ENCODE measurements at places on chromosomes 7 and 10.

DNA sequence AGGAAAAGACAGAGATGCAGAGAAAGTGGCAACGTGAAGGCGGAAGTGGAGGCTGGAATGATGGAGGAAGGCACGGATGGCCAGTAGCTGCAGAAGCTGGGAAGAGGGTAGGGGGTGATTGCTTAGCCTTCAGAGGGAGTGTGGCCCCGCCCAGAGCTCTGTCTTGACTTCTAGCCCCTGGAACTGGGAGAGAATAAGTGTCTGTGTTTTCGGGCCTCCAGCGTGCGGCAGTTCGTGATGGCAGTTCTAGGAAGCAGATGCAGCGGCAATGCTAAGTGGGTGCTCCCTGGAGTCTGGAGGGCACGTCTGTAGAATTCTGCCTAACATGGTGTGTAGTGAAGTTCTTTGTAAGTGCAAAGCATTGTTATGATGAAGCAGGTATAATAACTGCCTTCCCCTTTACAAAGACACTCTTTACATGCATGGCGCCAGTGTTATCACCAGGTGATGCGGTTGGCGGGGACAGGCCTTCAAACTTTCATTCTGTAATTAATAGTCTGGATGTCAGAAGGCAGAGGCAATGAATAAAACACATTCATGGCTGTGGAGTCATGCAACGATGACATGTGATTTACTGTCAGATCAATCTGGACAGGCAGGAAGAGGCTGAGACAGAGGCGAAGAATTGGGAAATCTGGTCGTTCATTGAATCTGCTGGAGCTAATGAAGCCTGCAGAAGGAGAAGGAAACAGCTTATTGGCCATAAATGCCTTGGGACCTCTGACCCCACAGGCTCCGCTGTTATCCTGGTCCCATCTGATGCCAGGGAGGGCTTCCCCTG is 228.6 kb downstream of the GLRX3 start:
- no peak for DNase-seq

- no peak for DNase-seq
Measured at GRCh38 chr7:100373261-100373831, at the start of gene PILRA. PILRA (plus strand) TSS chr7:100373487; CDS start chr7:100373657, 170 bp downstream.

GRCh38 chr7:22406715-22407114 is 49.8 kb upstream of the RAPGEF5 start:
- DNase-seq, result no peak

DNA sequence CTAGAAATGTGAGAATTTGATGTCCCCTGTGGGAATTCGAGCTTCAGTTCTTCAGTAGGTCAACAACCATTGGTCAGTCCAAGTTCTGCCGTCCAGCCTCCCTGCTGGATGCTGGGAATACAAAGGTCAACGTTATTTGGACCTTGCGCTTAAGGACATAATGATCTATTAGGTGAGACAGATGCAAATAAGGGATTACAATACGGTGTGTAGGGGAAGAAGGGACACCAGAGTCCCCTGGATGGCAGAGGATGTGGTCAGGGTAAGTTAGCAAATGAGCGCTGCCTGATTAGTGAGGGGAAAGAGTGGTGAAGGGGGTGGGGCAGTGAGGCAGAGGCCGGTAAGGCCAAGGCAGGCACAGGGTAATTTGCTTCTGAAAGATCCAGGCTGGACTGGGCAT is 16.2 kb downstream of the CCNY start:
- DNase-seq, result peak; percentile 41

- DNase-seq, result no peak
Measured at GRCh38 chr7:25116621-25117020, 8.4 kb downstream of the CYCS start.

GRCh38 chr10:44920252-44920651 is 9.1 kb downstream of the TMEM72 start:
- no peak for DNase-seq

DNA sequence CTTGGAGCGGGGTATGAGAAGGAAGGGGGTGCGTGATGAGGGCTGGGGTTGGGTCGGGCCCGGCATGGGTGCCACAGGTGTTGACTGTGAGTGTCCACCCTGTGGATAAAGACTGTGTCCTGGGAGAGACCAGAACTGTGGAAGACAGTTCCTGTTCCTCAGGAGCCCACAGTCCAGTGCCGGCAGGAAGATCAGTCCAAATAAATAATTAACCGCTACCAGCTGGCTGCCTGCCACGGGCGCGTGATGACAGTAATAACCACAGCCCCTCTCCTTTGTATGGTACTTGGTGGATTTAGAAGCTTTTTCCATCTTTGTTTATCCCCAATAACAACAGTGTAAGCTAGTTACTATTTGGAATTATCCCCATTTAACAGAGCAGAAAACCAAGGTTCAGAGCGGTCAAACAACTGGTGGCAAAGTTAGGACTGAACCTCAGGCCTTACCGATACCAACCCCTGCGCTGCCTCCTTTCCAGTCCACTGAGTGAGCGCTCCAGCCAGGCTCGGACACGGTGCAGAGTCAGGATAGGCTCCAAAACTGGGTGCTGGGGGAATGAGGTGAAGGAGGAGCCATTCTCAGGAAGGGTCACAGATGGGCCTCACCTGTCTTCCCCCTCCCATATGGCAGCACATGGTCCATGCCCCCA is 5.1 kb downstream of the ZMIZ1 start:
- DNase-seq, result no peak

DNA sequence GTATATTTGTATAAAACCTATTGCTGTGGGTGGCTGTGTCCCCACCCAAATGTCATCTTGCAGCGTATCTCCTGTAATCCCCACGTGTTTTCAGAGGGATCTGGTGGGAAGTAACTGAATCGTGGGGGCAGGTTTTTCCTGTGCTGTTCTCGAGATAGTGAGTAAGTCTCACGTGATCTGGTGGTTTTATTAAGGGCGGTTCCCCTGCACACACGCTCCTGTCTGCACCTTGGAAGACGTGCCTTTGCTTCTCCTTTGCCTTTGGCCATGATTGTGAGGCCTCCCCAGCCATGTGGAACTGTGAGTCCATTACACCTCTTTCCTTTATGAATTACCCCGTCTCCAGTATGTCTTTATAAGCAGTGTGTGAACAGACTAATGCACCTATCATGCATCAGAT is 97.6 kb downstream of the DYNC2I1 start:
- no peak for DNase-seq
